ENCODE measurements at places on chromosomes 4 and X. TPM values are rescaled to one million over a fixed set of nuclear protein-coding genes. Genes with fewer than 3 reads are reported as not detected.

Gene FANCB
- 0.94 TPM for total RNA-seq

Gene TEX13C
- not detected for total RNA-seq

Gene TADA2B
- total RNA-seq, result 34.6 TPM

GRCh38 chr4:167903291-167903721 is 189.0 kb upstream of the ANXA10 start:
- DNase-seq, result no peak

GRCh38 chr4:83231620-83232076 is 53.0 kb downstream of the COQ2 start:
- no peak for DNase-seq
